Endothelial cell (in vitro differentiated cells): ENCODE measurements at places on chromosomes 4 and X.

- DNase-seq = no peak
Observed at GRCh38 chr4:11230866-11231265, 197.8 kb downstream of the HS3ST1 start.

GRCh38 chrX:118751950-118752783, 24.8 kb downstream of the IL13RA1 start:
- no peak for DNase-seq

GRCh38 chrX:136950211-136950610, 69.7 kb upstream of the RBMX start:
- DNase-seq = no peak

DNA sequence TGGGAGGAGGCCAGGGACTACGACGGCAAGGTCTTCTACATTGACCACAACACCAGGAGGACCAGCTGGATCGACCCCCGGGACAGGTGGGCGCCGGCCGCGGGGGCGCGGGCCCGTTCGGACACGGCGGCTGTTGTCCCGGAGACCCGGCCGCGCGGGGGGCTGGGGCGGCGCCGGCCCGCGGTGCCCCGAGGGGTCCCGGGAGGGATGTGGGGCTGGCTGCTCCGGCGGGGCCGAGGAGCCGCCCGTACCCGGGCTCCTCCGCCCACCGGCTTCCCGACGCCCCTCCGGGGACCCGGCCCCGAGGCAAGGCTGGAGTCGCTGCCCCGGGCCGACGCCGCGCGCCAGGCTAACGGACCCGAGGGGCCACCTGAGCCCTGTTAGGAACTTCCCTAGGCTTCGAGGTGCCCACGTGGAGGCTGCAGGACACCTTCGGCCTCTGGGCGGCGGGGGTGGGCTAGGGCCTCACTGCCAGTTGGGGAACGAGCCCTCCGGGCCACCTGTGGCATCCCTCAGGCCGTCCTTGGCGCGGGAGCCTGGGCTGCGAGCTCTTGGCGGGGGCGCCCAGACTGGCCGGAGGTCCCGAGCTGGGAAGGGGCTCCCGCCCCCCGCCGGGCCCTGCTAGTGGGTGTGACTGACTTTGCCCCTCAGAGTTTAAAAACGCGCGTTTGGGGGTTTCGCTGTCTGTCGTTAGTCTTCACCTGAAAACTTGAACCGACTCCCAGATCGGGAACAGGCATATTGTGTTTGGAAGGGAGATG, 660 bp downstream of the WWC2 start:
- DNase-seq = peak; percentile 69

DNA sequence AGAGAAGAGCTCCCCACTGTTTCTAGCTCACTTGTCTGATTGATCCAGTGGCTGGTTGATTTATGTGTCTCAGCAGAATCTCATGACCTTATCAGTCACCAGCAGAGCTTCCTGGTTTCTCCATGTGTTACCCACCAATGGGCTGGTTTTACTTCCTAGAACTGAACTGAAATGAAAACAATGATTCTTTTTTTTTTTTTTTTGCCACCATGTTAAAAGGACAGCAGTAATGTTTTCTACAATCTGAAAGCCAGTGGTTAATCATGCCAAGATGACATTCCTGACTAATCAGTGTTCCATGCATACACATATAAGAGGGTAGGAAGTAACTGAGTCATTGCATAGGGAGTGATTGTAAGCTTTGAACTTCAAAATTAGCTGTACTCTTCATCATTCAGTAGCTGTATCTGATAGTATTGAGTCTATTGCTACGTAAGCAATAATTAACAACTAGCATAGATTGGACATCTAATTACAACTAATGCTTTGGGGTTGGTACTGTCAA, 67.7 kb downstream of the SLC4A4 start:
- peak; percentile 35 for DNase-seq

DNA sequence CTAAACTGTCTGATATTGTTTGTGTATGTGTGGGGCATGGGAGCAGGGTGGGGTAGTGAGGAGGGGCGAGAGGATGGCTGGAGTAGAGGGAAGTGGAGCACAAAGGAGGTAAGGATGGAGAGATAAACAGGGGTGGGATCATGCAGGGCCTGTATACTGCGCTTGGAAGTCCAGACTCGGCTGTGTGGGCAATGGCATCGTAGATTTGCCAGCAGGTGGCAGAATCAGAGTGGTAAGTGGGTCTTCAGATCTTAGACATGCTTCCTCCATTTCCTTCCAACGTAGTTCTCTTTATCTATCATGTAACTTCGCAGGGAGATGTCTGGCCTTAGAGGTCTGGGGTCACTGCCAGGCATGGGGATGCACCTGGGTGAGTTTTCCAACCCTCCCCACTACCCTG, 155.5 kb downstream of the PDGFRA start:
- DNase-seq = peak; percentile 21

DNA sequence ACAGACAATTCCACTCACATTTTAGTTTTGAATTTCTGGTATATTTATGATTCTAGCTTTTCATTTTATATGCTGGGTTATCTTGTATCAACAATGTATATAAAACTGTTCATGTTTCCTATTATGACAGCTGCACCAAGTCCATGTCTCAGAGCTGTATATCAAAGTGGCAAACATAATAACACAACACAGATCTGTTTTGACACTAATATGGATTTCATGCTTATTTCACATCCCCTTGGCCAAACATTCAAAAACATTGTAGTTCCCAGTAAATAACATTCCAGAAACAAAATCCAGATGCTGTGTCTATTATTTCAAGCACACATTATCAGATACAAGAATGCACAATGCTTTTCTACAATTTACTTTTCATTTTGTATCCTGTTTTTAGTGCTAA, 380.6 kb upstream of the MAGEB2 start:
- DNase-seq = no peak

GRCh38 chrX:118208481-118208880, 91.9 kb upstream of the KLHL13 start:
- no peak for DNase-seq

DNA sequence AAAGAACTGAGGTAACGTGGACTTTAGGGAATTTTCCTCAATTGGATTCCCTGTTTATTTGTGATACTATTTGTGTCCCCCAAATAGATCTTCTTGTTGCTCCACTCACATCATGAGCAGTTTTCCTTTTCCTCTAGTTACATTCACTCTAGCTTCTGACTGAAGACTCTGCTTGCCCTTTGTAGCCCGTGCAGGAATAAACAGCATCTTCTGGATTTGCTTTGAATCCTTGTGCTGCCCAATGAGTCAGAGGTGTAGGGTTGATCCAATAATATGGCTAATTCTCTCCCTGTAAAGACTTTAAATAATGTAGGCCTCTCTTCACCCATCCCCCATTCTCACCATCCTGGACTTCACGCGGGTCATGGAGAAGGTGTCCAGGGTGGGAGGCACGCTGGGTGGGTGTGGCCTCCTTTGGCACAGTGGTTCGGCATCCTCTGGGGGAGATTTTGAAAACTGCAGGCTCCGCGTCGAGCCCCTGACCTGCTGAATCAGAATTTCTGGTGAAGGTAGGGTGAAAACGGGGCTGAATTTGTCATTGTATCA, 9.0 kb downstream of the HAND2 start:
- no peak for DNase-seq
